ENCODE measurements at places on chromosomes 3 and 15.

DNA sequence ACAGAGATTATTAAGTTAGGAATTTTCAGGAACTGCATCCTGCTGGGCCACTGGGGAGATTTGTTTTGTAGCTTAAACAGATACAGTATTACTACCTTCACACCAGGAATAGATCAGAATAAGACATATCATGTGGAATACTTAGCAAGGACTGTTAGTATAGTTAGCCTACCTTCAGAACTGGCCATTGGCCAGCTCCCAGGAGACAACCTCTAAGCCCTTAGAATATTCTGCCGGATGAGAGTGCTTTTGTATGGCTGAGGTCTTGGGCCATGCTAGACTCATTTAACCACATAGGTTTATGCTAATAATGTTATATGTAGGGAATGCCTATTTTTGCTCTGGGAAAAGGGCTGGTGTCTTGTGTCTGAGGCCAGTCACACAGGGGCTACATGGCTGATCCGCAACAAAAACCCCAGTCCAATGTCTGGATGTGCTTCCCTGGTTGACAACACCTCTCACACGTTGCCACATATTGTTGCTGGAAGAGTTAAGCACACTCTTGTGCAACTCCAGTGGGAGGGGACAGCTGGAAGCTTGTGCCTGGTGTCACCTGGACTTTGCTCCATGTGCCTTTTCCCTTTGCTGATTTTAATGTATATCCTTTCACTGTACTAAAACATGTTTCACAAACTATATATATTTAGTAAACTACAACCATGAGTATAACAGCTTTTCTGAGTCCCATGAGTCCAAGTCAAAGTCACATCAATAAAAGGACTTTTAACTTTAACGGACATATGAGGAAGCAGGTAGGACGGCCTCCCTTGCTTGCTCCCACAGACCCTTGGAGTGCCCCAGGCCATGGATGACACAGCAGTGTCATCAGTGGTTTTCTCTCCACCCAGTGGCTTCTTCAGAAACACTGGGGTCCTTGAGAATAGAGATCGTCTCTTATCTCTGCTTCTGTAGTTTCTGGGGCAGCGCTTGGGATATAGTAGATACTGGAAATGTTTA lies 118.0 kb upstream of the C3orf80 start:
- DNase-seq = no peak

DNA sequence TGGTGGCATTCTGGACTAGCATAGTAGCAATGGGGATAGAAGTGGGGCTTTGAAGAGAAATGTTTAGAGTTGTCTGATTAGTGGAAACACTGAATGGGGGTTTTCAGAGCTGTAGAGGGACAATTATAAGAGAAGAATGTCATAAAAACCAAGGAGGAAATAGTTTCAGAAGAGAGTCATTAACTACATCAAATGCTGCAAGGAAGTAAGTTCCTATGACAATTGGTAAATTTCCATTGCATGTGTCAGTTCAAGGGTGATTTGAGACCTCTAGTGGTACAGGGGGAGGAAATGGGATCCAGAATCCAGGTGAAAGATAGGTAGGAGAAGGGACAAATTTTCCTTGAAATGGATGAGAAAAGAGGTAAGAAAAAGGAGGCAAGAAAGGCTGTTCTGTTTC lies 68.3 kb upstream of the TBC1D5 start:
- DNase-seq = no peak

GRCh38 chr3:184820525-184820924 lies 8.6 kb downstream of the VPS8 start:
- DNase-seq = no peak

DNA sequence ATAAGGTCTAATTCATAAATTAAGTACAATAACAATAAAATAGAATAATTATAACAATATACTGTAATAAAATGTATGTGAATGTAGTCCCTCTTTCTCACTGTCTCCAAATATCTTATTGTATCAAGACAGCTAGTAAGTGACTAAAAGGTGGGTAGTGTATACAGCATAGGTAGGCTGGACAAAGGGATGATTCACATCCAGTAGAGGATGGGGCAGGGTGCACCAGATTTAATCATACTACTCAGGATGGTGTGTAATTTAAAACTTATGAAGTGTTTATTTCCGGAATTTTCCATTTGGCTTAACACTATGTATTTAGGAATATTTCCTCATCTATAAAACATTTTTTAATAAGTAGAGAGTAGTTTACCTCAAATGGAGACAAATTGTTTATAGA lies 876.1 kb upstream of the CADM2 start:
- DNase-seq = no peak

GRCh38 chr3:106013971-106014370 lies 145.2 kb upstream of the CBLB start:
- no peak for DNase-seq

DNA sequence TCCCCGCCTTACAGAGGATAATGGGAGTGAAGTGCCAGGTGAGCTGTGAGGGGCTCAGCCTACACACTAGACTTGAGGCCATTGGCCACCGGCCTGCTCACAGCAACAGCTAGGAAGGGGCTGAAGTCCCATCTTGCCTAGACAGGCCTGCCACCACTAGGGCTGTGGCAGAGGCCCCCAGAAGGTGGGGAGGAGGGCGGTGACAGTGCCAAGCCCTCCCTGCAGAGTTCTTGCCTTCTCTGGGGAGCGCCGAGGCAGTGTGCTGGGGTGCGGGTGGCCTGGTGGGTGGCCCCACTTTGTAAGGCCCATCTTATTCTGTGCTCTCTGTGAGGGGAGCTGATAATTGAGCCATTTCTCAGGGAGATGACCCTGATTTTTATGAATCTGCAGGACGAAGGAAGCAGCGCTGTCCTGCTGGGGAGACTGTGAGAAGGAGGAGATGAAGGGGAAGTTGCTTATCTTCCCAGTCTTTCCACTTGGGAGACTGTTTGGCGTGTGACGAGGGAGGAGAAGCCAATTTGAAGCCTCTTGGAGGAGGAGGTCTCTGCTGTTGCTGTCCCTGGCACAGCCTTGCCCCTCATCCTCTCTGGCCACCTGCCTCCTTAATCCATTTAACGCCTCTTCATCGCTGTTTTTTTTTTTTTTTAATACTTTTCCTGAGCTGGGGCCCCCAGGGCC lies 104.3 kb downstream of the LINGO1 start:
- DNase-seq = no peak

DNA sequence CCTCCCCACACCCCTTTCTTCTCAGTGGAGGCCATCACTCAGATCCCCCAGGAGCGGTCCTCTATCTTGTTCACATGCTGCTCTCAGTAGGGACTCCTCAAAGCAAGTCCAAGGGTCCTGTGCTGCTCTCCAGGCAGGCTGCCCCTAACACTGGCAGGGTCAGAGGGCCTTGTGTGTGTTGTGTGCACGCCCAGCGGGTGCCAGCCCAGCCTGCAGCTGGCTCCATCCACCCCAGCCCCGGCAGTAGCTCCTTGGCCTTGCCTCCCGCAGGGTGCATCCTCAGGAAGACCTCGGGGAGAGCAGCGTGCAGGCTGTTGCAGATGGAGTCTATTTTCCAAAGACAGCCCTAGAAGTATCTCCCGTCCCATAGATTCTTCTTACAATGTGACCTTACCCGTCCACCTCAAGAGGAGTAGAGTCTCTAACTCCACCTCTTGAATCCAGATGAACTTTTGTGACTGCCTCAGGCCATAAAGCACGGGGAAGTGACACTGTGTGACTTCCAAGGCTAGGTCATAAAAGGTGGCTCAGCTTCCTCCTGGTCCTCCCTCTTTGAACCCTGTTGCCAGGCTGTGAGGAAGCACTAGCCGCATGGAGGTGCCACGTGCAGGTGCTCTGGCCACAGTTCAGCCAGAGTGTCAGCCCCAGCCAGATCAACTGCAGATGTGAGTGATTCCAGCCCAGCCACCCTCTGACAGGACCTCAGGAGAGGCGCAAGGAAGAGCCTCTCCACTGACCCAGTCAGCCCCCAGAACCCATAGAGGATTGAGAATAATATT lies 531.6 kb downstream of the SHQ1 start:
- no peak for DNase-seq

GRCh38 chr3:54279005-54279583 lies 156.7 kb downstream of the CACNA2D3 start:
- DNase-seq = no peak

GRCh38 chr3:44993471-44994205 lies 17.6 kb downstream of the EXOSC7 start:
- DNase-seq = no peak

DNA sequence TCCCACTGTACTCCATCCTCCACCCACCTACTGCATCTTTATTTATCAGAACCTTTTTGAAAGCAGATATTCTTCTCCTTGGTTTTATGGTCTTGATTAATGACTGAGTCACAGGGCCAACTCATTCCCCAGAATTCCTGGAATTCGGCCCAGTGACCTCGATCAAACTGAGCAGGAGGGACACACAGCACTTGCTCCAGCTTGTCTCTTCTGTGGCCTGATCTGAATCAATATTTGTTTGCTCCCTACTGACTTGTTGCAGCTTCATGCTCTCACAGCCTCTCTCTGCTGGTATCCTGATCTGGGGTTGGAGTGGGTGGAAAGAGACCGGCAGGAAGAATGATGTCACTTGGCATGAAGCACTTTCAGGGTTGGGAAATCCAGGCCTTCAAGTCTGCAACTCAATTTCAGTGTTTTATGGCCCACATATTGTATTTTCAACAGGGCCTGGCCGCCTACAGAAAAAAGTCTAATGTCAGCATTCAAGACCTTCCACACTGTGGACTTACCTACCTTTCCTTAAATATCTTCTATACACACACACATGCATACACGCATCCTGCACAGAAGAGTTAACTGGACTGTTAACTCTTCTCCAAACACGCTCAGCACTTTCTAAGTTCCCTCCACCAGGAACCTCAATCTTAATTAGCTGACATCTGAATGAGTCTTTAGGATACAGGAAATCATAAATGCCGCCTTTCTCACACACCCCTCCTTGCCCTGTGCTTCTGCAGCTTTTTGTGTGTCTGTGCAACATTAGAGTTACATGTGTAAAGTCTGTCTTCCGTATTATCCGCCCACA lies 4.6 kb downstream of the ANXA2 start:
- DNase-seq = no peak

DNA sequence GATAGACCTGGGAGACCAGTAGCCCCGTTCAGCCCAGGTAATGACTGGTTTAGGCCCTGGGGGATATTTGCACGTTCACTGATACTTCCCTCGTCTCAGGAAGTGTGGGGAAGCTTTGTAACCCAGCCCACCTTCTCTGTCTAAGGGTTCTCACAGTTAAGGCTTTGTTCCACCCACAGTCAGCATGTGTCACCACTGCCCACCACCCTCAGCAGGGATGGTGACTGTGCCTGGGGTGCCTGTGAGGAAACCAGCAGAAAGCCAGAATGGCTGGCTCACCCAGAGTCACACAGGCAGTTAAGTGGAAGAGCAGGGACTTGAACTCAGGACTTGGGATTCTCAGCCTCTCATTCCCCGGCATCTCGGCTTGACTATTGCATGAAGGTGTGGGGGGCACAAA lies 5.2 kb downstream of the KBTBD13 start:
- no peak for DNase-seq

- DNase-seq = no peak
These were observed 12.7 kb upstream of the CFAP91 start for GRCh38 chr3:119690043-119690656.

DNA sequence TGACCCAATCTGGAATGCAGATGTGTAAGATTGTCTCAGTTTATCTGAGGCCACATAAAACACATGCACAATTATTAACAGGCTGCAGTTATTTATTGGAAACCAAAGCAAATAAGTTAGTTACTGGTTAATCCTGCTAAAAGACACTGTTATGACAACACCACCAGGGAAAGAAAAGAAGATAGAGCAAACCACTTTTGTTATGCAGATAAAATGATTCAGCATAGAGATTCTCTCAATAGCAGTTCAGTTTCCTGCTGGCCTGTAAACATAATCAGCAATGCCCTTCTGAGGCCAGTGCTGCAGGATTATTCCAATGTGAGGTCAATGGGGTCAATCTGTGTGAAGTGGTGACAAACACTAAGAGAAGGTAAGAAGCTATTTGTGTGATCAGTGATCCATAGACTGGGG lies 244.4 kb downstream of the ZBTB20 start:
- DNase-seq = no peak

DNA sequence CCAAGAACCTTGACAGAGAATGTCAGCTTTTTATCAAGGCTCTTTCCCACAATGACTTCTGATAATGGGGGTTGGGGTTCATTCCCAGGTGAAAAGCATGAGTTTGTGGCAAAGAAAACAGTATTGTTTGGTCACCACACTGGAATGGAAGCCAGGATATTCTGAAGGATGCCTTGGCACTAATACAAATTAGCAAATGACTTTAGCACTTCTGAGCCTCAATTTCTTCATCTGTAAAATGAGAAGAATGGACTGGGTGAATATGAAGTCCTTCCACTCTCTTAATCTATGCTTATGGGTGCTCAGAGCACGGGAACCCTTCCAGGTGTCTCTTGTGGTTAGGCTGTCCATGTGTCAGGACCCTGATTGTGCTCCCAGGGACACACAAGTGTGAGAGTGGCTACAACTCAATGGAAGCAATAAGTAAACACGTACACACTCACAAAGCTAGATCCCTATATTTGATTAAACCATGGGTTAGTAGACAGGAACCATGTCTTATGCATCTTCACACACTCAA lies 21.4 kb downstream of the RAB27A start:
- no peak for DNase-seq

- no peak for DNase-seq
These were observed 91.1 kb downstream of the TOP2B start for GRCh38 chr3:25573386-25574171.
